ENCODE measurements at places on chromosomes 5 and 9.

GRCh38 chr9:98797491-98797890, 1.1 kb upstream of the ANKS6 start:
- no peak for DNase-seq

DNA sequence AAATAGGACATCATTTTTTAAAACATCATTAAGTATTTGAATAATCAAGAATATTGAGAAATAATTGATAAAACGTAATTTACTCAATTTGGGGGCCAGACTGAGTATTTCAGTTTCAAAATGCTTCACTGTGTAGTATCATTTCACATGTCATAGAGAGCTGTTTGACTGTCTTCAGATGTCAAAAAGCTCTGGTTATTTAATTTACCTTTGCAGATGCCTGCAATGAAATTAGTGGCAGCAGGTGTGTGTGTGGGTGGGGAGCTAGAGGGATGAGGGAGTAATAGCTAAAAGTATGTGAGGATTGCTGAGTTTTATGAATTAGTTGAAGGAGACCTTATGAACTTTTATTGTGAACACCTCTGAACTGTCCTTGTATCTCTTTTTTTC, 567.2 kb upstream of the MEF2C start:
- DNase-seq: no peak

DNA sequence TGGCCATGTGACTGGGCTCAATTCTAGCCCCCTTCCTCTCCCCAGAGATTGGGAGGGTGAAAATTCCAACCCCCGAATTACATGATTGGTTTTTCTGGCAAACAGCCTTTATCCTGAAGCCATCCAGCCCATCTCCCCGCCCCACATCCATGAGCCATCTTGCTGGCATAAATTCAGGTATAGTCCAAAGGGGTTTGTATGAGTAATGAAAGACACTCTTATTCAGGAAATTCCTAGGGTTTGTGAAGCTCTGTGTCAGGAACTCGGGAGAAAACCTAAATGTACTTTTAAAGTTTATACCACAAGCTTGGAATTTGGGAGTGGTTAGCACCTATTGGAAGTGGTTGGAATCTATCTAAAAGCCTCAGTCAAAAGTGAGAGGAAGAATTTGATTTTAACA, 80.6 kb upstream of the SIMC1 start:
- DNase-seq: peak; percentile 43

GRCh38 chr9:34636791-34637355, 714 bp downstream of the SIGMAR1 start:
- DNase-seq: no peak

GRCh38 chr9:98316445-98317133, 61.1 kb upstream of the TBC1D2 start:
- no peak for DNase-seq
